CD4-positive, alpha-beta memory T cell (primary cell): ENCODE measurements at places on chromosomes 5 and 9. TPM values are rescaled to one million over a fixed set of nuclear protein-coding genes. Genes with fewer than 3 reads are reported as not detected.

Gene CXCL14
- polyA plus RNA-seq, result not detected

DNA sequence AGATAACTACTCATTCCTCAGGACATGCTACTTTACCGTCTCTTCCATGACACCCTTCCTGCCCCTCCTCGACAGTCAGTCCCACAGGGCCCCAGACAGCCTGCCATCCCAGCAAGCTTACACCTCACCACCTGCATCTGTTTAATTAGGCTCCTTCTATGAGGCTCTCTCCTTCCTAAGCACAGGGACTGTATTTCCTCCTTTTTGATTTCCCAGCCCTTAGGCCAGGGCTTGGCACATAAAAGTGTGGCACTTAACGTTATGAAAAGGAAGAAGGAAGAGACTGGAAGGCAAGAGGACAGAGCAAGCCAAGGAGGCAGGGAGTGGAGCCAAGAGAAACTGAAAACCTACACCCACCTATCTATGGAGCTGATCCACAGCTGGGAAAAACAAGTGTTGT is 146.8 kb downstream of the SIL1 start:
- no peak for DNase-seq

DNA sequence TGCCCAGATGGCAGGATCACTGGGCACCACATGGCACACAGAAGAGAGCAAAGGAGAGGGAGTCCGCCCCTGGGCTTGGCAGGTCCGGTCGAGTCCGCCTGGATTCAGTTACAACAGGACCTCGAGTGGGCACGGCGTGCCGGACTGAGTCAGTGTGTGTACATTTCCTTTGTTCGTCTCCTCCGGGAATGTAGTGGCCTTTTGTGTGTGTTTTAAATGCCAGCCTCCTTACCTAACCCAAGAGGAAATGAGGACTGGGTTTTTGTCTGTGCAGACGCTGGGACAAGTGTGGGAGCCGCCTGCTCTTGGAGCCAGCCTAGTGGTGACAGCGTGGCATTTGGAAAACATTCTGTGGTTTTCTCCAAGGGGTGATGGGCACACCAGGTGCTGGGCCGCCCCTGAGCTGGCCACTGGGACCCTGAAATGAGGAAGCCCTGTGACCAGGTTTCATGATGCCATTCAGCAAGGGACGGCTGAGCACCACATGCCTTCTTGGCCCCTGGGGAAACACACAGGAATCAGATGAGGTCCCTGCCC is 9.6 kb downstream of the NEK6 start:
- no peak for DNase-seq

- DNase-seq, result no peak
Measured at GRCh38 chr9:4547016-4547415, 56.7 kb downstream of the SLC1A1 start.

DNA sequence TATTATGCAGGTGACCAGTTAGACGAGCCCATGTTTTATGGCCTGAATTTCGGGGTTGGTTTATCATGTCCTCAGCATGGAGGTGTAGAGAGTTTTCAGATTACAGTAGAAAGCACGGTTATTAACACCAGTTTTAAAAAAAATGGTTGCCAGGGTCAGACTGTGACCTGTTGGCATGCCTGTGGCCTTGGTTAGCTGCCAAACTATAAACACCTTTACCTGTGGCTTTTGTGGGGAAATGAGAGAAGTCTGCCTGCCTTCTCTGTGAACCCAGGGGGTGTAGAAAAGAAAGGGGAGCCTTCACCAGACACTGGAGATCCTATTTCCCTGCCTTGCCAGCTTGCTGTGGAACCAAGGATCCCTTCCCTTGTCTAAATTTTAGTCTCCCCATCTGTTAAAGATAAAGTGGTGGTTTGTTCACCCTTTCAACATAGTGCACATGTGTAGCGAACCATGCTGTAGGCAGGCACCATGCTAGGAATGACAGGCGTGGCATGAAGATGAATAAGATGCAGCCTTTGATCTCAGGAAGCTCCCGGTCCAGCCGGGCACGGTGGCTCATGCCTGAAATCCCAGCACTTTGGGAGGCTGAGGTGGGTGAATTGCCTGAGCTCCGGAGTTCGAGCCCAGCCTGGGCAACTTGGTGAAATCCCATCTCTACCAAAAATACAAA is 6.1 kb upstream of the PHF19 start:
- DNase-seq, result peak; percentile 44

- DNase-seq, result no peak
Measured at GRCh38 chr5:53368966-53369605, 111.3 kb upstream of the FST start.
